ENCODE measurements at places on chromosomes 11 and 22.

GRCh38 chr11:63800921-63801320 is 12.3 kb upstream of the SPINDOC start:
- DNase-seq = no peak

- no peak for DNase-seq
These were observed 532.2 kb upstream of the API5 start for GRCh38 chr11:42779555-42779954.

- no peak for DNase-seq
These were observed 297.3 kb downstream of the TBC1D22A start for GRCh38 chr22:47059701-47060161.

DNA sequence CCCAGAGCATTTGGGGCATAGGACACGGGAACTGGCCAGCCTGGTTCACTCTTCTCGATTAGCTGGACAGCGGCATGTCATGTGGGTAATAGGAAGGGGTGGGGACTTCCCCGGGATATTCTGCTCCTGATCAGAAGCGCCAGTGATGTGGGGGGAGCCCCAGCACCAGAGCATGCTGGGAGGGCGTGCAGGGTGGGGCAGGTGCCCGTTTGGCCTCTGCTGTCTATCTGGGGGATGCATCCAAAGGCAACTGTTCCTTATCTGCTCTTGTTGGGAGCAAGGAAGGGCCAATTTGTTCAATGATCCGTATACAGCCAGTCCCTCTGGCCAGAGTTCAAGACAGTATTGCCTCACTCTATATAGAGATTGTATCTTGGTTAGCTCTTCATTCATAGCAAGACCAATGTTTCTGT is 43.6 kb downstream of the PPARA start:
- no peak for DNase-seq

GRCh38 chr22:19802001-19802893 is 41.7 kb downstream of the TBX1 start:
- DNase-seq = no peak
